ENCODE measurements at places on chromosomes 6 and 20.

GRCh38 chr6:82861121-82861520 is 204.5 kb downstream of the UBE3D start:
- no peak for DNase-seq

DNA sequence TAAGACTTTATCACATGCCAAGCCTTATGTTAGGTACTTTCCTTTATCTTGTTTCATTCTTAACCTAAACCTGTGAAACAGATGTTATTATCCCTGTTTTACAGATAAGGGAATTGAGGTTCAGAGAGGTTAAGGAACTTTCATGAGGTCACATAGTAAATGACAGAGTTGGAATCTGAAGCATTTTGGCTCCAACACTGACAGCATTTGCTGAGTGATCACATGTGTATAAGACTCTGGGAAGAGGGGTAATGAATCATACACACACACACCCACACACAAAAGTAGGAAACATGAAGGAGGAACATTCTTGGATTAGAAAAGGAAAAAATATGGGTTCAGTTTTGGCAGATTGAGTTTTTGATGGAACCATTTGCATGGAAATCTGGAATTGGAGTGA is 212.5 kb downstream of the GJA1 start:
- DNase-seq: no peak

- DNase-seq: peak; percentile 7
These were observed 80.3 kb upstream of the HTR1E start for GRCh38 chr6:86856937-86857563.

DNA sequence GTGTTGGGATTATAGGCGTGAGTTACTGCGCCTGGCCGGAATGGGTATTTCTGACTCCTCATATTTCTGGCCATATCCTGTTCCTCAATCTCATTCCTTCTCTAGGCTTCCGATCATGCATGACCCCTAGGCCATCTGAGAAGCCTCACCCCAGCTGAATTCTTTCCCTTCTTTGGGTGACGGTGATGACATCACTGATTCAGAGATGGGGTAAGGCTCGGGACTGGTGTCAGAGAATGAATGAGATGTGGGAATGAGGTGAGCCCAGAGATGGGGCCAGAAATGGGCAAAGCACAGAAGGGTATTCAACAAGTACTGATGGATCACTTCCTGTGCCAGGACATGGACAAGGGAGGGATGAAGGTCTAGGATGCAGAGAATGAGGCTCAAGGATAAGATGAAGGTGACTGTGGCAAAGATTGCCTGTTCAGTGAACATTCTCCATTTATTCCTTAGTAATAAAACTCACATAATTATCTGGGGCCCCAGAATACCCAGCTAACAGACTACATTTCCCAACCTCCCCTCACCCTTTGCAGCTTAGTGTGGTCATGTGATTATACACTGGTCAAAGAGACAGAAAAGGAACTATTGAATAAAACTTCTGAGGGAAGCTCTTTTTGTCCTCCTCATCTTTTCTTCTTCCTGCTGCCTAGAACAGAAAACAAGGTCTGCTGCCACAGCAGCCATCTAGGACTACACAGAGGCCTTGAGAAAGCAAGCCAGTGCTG is 39.6 kb downstream of the KIAA0319 start:
- DNase-seq: no peak

- no peak for DNase-seq
These were observed 121.4 kb downstream of the ATXN1 start for GRCh38 chr6:16639684-16640480.

DNA sequence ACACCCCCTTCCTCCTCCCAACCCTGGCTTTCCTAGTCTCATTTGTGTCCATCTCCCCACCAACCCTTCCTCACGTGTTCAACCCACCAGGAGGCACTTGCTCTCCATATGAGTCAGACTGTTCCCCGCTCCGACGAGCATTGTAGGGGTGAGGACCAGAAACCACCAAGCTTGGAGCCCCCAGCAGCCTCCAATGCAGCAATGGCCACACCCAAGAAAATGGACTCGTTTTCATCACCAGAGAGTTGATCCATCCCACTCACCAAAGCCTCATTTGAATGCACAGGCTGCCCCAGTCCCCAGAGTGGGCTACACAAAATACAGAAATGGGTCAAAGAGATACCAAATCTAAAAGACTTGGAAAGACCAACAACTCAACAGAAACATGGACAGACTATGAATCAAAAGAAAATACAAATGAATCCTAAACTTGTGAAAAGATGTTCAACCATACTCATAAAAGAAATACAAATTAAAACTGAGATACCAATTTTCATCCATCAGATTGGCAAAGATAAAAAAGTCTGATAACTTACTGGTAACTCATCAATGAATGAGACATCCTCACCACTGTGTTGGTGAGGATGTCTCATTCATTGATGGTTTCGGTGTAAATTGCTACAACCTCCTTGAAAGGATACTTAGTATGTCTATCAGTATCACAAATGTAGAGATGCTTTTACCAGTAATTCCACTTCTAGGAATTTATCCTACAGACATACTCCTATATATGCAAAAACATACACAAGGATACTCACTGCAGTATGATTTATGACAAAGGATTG is 68.1 kb downstream of the TRERF1 start:
- DNase-seq: no peak

GRCh38 chr6:117989086-117989485 is 82.0 kb downstream of the SLC35F1 start:
- no peak for DNase-seq

- DNase-seq: no peak
These were observed 34.2 kb upstream of the KCNK5 start for GRCh38 chr6:39263303-39264037.

DNA sequence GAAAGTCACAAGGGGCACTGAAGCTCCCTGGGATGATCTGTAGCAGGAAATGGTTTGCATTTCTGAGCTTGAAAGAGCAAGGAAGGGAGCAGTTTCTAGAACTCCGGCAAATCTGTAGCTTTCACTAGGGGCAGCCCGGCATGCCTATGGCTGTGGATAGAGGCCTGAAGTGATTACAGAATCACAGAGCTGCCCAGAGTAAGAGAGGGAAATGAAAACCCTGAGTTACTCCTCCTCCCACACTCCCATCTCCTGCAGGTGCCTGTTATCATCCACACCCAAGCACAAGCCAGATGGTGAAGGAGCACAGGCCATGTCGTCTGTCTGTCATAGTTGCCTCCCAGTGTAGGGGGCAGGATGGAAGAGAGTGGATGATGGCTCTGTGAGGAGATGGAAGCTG is 37.1 kb downstream of the HLA-F start:
- DNase-seq: no peak

GRCh38 chr6:83860359-83860755 is 868 bp downstream of the CYB5R4 start:
- DNase-seq: no peak

DNA sequence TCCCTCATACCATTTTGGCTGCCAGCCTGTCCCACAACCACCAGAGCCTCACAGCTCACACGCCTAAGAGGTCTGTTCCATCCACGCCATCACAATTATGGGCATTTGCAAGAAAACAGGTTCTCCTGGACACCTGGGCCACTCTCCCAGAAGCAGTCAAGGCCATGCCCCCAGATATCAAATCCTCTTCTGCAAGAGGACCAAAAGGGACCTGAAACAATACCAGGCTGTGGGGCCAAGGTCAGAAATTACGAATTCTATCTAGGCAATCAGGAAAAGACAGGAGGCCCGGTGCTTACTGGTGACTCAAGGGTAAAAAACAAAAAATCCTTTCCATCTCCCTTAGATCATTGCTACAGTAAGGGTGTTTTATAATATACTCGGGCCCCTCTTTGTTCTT is 69.8 kb downstream of the ZMYND8 start:
- no peak for DNase-seq
